ENCODE measurements at places on chromosomes 1 and 21.

- DNase-seq = no peak
Measured at GRCh38 chr1:19006000-19006399, 49.5 kb upstream of the IFFO2 start.

GRCh38 chr1:147919896-147920295, 8.3 kb upstream of the GPR89B start:
- DNase-seq = no peak

GRCh38 chr1:222702210-222702609, 10.1 kb downstream of the AIDA start:
- no peak for DNase-seq

GRCh38 chr1:91872559-91873081, 13.3 kb downstream of the TGFBR3 start:
- no peak for DNase-seq

GRCh38 chr1:35097224-35097623, 18.0 kb downstream of the ZMYM1 start:
- no peak for DNase-seq

DNA sequence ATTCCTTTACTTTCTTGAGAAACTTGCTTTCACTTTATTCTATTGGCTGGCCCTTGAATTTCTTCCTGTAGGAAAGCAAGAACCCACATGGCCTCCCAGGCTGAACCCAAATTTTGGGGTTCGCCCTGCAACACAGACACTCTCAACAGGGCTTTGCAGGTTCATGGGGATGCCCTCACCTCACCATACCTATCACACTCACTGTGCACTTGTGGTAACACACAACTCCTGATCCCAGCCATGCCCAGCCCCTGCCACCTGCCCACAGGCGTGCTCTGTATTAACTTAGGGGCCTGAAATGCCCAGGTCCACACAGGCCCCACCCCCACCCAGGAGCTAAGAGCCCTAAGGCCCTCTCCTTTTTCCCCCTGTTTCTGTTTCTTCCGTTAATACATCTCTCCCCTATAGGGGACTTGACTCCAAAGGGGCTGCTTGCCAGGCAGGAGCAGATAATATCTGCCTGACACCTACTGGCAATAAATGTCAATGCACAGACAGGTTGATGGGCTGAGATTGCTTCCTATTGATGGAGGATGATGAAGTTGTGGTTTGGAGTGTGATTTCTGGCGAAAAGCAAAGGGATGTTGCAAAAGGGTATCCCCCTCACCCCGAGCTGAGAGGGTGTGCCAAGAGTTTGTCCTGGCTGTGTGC, 171.5 kb downstream of the AJAP1 start:
- DNase-seq = no peak

DNA sequence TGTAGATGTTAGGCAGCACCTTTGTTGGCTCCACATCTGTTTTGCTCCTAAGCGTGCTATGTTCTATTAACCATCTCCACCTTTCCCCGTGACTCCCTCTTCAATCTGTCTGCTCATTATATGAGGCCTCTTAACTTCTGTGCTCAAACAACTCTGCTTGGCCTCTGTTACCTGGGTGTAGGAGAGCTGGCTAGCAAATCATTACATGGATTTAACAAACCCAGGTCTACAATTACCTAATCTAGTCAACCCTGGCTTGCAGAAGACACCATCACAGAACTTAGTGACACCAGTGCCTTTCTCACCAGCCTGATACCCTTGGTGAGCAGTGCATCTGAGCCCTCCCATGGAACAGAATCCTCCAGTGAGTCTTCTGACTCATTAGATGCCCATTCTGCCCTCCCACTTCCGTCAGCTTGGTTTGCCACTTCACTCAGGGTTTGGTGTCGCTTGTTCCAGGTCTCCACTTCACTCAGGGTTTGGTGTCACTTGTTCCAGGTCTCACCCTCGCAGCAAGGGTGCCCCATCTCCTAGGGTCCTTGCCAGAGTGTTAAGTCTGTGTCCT, 92.0 kb upstream of the KIF26B start:
- no peak for DNase-seq

GRCh38 chr1:51628715-51629590, 12.1 kb downstream of the OSBPL9 start:
- no peak for DNase-seq

- no peak for DNase-seq
Measured at GRCh38 chr1:7333094-7333493, 438.0 kb upstream of the VAMP3 start.

DNA sequence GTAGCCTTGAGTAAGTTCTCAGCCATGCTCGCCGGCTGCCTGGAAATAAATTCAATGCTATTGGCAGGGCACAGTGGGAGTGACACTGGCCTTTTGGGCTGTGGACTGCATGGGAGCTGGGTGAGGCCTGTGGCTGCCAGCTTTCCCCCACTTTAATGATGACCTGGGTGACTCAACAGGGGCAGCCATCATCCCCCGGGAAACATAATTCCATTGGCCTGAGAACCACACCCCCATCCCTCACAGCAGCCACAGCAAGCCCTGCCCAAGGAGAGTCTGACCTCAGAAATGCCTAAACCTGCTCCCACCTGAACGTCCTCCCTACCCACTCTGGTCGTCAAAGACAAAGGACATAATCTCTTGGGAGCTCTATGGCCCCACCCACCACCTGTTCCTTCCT, 384.0 kb downstream of the LTN1 start:
- no peak for DNase-seq

DNA sequence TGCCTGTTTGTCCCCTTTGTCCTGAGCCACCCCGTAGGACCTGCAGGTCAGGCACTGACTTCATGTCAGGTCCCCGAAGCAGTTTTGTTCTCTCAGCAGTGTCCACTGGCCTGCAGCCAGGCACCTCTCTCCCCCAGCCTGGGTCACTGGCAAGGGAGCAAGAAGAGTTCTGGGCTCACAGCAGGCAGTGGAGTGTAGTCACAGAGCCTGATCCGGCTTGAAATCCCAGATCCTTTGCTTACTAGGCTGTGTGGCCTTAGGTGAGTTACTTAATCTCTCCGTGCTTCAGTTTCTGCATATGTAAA, 34.2 kb downstream of the L1TD1 start:
- DNase-seq = no peak

- no peak for DNase-seq
Measured at GRCh38 chr1:159817276-159818041, 9.2 kb upstream of the SLAMF8 start.

GRCh38 chr1:39539252-39539790, 37.3 kb downstream of the PABPC4 start:
- peak; percentile 5 for DNase-seq

DNA sequence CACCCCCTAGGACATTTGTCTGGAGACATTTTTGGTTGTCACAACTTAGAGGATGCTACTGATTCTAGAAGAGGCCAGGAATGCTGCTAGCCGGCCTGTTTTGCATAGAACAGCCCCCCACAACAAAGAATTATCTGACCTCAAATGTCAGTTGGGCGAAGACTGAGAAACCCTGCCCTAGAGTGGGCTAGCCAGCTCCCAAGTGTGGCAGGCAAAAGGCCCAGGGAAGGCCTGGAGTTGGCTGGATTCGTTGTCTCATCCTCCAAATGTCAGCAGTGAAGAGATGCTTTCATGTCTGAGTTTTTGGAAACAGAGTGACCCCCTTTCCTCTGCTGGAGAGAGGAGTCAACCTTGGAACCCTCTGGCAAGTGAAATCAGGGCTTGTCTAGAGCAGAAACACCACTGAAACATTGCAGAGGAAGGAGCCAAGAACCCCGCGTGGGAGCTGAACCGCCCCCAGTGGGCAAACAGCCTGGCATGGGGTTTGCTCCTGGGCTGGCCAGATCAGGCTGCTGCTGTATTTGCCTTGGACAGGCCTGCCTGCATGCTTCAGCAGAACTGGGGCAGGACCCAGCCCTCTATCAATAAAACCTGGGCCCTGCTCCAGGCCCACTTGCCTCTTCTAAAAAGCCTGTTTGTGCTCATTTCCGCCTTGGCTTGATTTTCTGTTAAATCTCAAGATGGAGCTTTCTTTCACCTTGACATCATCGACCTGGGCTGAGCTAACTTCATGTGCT, 32.9 kb downstream of the RASSF5 start:
- DNase-seq = no peak

GRCh38 chr1:15064217-15064929, 89.2 kb upstream of the TMEM51 start:
- DNase-seq = no peak

- no peak for DNase-seq
Measured at GRCh38 chr1:168291222-168291837, 10.7 kb downstream of the TBX19 start.

- DNase-seq = peak; percentile 56
Measured at GRCh38 chr1:244969355-244970235, 105.3 kb upstream of the HNRNPU start.

DNA sequence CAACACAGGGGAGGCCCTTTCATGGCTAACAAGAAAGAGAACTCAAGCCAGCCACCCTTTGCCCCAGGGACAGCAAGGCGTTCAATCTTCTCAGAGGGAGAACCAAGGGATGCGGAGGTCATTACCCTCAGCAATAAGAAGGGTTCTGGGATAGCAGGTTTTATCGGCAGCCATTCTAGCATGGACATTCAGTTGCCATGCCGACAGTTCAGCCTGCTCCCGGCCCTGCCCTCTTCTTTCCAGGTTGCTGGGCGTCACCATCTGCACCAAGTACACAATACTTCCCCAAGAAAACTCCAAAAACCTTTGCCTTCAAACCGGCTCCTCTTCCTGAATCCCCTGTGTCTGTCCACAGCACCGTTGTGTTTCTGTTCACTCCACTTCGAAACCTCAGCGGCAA, 47.1 kb downstream of the SYT2 start:
- no peak for DNase-seq

DNA sequence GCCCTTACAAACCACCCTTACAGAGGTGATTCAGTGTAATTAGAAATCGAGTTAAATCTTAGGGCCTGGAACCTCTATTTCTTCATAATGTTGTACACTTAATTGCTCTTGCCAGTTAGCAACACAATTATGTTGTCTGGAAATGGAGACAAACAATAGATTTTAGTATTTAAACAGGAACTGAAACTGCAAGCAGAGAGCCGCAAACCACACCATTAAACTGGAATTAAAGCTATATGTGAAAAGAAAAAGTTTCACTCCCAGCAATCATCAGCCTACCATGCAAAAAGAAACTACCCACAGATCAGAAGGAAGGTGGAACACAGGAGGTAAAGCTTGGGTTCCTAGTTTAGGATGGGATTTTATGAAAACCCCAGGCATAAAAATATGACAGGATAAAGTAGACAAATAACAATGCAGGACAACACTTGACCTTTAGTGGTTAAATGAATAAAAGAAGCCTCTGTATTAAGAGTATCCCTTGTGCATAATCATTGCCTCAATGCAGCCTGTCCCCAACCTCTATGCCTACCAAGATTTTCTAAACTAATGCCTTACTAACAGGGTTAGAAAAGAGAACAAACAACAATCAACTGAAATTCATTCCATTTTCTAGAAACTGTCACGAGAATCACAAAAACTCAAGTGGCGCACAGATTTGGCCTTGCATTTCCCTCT, 304.3 kb upstream of the ESRRG start:
- no peak for DNase-seq

GRCh38 chr1:179016706-179017382, 8.8 kb upstream of the FAM20B start:
- no peak for DNase-seq

DNA sequence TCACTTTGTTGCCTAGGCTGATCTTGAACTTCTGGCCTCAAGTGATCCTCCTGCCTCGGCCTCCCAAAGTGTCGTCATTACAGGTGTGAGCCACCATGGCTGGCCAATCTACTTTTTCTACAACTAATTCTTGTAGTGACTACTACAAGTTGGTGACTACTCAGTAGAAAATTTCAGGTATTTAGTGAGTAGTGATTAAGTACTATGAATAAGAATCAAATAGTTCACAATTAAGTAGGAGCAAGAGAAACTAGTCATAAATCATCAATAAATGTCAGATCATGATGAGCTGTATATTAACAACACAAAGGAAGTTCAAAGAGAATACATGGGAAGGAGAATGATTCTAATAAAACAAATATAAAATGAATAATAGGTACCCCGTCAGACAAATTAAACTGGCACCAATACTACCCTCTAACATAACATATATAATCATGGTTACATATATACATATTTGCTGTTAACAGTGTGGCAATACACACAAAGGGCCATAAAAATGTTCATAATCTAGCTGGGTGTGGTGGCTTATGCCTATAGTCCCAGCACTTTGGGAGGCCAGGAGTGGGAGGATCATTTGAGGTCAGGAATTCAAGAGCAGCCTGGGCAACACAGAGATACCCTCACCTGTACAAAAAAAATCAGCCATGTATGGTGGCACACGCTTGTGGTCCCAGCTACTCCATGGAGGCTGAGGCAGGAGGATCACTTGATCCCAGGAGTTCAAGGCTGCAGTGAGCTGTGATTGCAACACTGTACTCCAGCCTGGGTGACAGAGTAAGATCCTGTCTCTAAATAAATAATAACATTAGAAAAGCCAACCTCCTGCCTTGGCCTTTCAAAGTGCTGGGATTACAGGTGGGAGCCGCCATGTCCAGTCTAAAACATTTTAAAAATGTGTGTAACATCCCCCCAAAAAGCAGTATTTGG, 19.1 kb downstream of the YY1AP1 start:
- DNase-seq = no peak

DNA sequence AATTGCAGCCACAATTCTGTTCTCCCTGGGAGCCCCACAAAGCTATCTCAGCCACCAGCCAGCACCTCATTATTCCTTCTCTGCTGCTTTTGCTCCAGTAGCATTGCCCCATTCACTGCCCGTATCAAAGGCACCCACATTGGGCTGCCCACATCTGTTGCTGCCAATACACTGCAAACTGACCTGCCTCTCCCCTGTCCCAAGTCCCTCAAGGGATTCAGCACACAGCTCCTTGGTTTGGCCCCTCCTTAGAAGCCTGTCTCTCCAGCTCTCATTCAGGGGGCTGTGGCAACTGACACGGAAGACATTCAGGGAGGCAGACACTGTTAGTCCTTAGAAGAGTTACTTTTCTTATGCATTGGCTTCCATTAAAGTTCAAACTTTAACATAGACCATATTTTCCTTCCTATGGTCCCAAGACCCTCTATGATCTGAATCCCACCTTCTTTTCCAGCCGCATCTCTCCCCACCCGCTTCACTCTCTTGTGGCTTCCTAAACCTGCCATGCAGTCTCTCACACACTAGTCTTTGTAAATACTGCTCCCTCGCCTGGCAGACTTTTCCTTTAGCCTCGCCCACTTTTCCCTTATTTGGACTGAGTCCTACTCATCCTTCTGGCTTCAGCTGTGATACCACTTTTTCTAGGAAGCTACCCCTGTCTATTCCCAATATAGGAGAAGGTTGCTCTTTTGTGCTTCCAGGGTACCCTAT, 19.3 kb upstream of the KLHDC8A start:
- DNase-seq = no peak
